BJ (cell line): ENCODE measurements at places on chromosomes 13 and 19.

- no peak for DNase-seq
Measured at GRCh38 chr13:32047088-32047487, 15.5 kb downstream of the FRY start.

- DNase-seq: no peak
Measured at GRCh38 chr13:66681403-66681802, 548.7 kb downstream of the PCDH9 start.

DNA sequence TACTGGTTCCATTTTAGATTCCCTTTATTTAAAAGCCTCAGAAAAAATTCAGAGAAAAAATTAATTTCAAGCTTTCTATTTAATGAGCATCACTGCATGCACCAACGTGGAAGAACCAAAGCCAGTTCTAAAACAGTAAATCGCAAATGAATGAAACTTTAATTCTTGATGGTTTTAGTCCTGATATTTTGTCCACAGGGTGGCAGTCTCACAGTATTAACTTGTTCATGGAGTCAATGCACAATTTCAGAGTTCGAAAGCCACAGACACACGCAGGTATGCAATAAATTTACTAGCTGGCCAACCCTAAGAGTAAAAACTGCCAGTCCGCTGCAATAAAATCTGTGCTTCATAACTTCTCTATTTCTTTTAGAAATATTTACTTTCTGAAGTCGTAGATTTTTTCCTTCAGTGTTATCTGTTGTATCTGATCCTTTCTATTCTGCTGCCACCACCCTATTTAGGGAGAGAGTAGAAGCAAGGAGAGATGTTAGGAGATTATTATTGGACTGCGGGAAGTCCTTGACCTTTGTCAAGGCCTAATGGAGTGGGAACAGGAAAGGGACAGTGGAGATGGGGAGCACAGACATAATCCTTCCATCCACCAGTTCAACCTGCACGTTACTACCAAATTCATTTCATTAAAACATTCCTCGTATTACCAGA is 7.0 kb upstream of the WBP4 start:
- peak; percentile 55 for DNase-seq

- DNase-seq: no peak
Measured at GRCh38 chr13:92967923-92968322, 258.7 kb upstream of the GPC6 start.

GRCh38 chr19:14138576-14139265 is 2.3 kb upstream of the ASF1B start:
- no peak for DNase-seq

DNA sequence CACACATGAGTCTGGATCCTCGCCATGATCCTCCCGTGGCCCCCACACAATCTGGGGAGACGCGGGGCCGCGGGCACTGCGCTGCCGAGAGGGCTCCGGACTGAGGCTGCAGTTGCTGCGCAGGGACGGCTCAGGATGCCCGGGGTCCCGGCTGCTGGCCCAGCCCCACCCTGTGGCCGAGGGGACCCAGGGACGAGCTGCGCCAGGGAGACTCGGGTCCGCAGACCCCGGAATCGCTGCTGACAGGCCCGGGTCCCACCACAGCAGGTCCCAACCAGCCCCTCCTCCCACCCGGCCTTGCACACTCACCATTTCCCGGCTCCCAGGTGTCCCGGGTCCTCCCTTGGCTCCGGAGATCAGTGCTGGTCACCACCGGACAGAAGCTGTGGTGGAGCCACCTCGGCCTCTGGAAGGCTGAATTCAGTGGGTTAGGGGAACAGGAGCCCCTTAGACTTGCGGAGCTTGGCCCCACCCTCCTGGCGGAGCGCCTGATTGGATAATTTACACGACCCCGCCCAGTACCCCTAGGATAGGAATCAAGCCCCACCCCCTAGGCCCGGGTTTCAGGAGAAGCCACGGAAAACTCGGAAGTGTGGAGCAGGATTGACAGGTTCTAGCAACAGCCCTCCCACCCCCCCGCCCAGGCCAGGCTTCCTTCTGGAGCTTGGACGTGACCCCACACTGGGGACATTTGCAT is 57.4 kb downstream of the ZNF44 start:
- no peak for DNase-seq

GRCh38 chr13:99693852-99694611 is 192.8 kb downstream of the TM9SF2 start:
- no peak for DNase-seq

GRCh38 chr19:38060331-38060730 is 153.3 kb downstream of the SIPA1L3 start:
- DNase-seq: no peak

DNA sequence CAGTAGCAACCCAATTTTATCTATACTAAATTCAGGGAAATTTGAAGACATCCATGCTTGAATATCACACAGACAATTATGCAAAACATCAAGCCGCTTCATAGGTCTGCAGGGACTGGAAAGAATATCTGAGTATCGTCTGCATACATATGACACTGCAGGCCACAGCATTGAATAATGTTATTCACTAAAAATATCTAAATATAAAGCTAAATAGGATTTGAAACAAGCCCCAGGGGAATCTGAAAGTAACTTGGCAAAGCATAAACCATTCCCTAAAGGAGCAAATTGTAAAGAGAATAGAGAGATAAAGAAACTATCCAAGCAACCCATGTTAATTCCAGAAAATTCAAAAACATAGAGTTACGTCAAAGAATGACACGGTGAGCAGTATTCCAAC is 1251.0 kb downstream of the PCDH17 start:
- no peak for DNase-seq

DNA sequence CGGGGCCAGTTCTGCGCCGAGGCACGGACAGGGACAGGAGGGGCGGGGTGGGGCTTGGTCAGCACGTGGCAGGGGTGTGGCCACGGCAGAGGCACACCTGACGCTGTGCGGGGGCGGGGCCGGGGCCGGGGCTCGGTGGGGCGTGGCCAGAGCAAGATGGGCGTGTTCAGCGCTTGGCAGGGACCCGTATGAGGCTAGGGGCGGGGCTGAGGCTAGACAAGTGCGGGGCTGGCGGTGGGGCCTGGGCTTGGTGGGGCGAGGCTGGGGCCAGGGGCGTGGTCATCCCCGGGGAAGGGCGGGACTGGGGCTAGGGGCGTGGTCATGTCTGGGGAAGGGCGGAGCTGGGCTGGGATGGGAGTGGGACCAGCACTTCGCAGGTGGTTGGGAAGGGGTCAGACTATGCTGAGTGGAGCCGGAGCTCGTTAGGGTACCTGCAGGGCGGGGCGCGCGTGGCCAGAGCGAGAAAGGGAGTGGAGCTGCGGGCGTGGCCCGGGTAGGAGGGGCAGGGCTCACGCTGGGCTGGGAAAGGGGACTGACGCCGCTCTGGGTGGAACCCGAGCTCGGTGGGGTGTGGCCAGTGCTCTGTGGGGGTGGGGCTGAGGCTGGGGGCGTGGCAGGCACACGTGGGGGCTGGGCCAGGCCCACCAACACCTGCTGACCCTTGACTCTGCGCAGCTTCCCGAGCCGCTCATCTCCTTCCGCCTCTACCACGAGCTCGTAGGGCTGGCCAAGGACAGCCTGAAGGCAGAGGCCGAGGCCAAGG is 12.8 kb downstream of the POLR2E start:
- no peak for DNase-seq

- no peak for DNase-seq
Measured at GRCh38 chr13:52933547-52934210, 85.2 kb upstream of the PCDH8 start.

DNA sequence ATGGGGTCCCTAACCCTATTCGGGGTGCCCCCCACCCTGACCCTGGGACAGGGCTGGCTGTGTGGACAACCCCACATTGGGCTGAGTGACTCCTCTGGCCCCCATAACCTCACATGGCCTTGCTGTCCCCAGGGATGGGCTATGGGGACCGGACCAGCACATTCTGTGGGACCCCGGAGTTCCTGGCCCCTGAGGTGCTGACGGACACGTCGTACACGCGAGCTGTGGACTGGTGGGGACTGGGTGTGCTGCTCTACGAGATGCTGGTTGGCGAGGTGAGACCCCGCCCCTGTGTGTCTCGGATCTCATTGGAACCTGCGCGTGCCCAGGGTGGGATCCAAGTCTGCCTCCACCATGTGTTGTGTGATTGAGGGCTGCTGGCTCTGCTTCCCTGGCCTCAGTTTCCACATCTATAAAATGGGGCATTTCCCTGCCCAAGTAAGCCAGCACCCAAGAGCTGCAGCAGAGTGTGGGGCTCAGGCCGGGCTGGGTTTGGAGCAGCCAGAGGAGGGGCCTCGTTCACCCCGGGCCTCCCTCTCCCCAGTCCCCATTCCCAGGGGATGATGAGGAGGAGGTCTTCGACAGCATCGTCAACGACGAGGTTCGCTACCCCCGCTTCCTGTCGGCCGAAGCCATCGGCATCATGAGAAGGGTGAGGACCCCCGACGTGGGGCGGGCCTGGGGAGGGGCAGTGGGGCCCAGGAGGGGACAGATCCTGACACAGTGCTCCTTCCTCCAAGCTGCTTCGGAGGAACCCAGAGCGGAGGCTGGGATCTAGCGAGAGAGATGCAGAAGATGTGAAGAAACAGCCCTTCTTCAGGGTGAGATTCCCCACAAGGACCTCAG is 4.9 kb downstream of the PTGER1 start:
- DNase-seq: no peak

GRCh38 chr19:28425046-28425931 is 787.7 kb downstream of the UQCRFS1 start:
- DNase-seq: peak; percentile 6

DNA sequence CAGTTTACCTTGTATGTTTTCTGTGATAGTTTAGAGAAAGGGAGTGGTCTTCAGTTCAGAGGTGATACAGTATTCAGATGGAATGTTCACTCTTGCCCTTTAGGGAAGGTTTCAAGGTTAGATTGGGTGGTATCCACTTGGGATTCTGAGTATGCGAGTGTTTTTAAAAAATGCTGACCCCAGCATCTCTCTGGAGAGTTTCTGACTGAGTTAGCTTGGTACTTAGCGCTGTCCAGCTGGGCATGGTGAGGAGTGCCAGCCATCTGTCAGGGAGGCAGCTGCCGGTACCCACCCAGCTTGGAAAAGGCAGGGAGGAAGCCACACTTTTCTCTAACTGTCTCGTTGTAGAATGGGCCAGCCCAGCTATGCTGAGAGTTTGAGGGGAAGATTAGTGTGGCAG is 63.3 kb downstream of the ARHGEF7 start:
- DNase-seq: no peak

GRCh38 chr19:35744430-35745327 is 539 bp downstream of the U2AF1L4 start:
- peak; percentile 66 for DNase-seq

- DNase-seq: no peak
Measured at GRCh38 chr19:32357720-32358119, 12.3 kb downstream of the ZNF507 start.

DNA sequence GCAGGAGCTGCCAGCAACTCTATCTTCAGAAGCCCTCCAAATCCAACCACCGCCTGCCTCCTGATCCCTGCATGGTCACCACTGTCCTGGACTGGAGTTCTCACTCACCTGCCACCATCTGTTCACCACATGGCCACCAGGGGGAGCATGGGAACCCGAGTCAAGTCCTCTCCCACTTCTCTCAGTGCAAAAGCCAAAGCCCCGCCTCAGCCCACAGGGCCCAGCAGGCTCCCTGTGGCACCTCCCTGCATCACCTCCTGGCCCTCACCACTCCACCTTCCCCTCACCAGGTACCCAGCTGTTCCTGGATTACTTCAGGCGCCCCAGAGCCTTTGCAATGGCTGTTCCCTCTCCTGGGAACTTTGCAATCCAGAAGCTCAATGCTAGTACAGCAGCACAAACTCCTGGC is 5.3 kb downstream of the DHPS start:
- no peak for DNase-seq

- DNase-seq: no peak
Measured at GRCh38 chr13:44124352-44124751, 244.6 kb downstream of the LACC1 start.

DNA sequence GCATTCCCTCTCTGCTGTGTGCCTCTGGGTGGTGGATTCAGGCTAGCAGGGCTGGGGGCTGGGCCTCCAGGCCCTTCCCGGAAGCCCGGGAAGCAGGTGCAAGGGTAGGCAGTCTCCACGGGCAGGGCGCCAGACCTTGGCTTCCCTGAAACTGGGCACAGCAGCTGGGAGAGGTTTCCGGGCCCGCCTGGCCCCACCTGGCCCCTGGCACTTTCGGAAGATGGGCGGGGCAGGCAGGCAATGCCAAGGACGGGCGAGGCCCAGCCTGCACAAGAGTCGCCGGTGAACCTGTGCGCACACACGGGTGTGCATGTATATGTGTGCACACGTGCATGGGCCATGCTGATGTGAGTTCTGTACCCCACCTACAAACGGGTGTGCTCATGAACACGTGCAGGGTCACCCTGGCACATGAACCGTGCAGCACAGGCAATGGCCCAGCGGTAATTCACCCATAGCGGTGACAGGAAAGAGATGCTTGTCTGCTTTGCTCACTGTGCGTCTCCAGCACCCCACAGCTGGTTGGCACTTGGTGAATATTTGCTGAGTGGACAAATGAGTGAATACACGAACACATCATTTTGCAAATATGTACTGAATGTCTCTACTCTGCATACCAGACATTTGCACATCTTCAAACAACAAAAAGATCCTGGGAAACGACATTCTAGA is 15.3 kb downstream of the GADD45B start:
- no peak for DNase-seq
